HFF-Myc (cell line): ENCODE measurements at places on chromosomes 4 and X.
A peak's percentile ranks its signal among the peaks of the same experiment; 100 is the strongest.

DNA sequence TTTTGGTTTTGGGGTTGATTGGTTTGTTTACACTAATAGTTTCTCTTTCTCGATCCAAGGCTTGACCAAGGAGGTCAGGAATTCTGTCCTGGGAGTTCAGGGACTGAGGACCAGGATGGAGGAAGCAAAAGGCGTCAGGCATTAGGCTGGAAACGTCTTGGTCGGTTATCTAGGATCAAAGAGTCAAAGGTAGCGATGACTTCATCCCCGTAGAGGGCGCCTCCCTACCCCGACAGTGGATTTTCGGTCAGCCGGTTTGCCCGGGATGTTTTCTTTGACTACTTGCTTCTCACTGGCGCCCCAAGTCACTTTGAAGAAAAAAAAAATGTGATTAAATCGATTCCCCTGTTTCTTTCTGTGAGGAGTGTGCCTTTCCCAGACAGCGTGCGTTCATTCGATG is 980 bp upstream of the FHDC1 start:
- DNase-seq, result no peak

- no peak for DNase-seq
Measured at GRCh38 chrX:113330416-113330815, 489.8 kb upstream of the AMOT start.

DNA sequence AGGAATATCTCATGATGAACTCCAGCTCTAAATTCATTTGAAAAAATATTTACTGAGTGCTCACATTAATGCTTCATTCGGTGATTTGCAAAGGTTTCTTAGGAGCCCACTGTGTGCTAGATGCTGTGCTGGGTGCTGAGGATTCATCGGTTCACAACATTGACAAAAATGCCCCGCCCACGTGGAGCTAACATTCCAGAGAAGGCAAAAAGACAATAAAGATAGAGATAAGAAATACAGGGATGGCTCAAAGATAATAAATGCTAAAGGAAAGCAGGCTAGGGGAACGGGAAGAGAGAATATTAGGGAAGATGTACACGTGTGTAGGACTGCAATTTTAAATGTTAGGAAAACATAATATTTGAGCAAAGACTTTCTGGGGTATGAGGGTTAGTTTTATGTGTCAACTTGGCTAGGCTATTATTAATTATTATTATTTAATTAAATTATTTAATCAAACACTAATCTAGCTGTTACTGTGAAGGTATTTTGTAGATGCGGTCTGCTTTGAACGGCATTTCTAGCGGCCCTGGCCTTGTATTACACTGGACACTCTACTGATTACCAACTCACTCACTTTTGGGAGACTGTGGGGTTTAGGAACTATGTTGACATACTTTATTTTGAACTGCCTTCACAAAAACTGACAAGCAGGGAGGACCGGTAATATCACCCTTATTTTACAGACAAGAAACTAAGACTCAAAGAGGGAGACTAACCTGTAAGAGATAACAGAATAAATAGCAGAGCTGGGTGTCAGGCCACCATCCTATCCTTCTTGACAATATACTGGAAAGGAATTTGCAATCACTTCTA is 61.9 kb upstream of the IRF2 start:
- DNase-seq, result no peak

DNA sequence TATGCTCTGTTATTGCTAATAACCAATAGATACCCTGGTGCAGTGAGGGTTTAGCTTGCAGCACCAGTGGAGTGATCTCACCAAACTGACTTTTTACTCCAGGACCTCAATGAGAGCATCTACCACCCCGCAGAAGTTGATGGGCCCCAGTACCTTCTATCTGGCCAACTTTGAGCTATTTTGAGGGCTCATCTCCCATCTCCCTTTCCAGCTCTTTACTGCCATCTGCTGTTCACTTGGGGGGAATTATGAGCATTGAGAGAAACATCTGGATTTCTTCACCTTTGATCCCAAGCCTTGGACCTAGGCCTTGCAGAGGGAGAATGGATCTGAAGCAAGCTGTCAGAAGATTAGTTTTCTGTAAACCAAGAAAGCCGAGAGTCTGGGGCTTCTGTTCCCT is 143.6 kb downstream of the TMEM164 start:
- DNase-seq, result peak; percentile 22

DNA sequence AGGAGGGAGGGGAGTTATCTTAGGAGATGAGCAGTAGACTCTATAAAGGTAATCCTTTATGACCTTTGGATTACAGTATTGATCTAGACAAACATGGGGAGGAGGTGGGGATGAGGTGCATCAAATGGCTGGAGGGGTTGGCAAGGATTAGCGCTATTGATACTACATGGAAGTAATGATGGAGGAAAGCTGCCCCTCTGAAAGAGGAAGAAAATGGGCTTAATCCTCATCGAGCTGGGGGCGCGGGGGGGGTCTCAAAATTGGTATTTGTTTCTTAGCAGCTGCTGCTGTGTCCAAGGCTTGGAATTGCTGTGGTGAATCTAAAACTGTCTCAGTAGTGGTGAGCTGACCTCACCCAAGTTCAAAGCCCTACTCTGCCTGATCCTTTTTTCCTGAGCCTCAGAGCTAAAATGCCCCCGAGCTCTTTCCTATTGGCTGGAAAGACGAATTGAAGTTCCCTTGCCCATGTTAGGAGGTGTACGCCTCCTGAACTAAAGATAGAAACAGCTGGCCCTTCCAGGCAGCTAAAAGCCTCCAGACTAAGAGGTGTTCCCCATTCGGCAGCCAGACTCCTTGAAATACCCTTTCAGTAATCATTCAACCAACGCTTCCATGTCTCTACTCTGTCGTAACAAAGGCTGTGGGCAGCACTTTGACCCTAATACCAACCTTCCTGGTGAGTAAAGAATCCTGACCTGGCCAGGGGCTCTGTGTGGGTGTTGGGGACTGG is at the start of gene ITGB1BP2:
Gene ITGB1BP2, plus strand, starts transcription at position 556 of the 730 bp plus-strand sequence. Its CDS starts 57 bp downstream, at position 613.
- no peak for DNase-seq

- no peak for DNase-seq
Measured at GRCh38 chr4:73617256-73617655, 3.0 kb downstream of the RASSF6 start.

DNA sequence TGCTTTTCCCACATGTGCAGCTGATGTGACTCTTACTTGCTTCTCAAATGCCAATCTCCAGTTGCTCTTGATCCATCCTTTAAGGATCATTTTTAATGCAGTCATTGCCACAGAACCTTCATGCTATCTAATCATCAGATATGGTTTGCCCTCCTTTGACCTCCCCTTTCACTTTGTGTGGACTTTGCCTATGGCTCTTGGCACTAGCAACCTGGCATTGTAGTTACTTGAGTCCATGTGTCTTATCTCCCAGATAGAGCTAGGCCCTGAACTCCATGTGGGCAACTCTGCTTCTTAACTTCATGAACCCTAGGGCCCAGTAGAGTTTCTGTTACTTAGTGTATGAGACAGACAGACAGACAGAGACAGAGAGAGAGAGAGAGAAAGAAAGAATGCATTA is 41.6 kb downstream of the MTM1 start:
- DNase-seq, result no peak

- no peak for DNase-seq
Measured at GRCh38 chrX:13939741-13940597, 89.7 kb downstream of the GEMIN8 start.

- DNase-seq, result no peak
Measured at GRCh38 chr4:12286351-12286750, 857.7 kb upstream of the HS3ST1 start.

DNA sequence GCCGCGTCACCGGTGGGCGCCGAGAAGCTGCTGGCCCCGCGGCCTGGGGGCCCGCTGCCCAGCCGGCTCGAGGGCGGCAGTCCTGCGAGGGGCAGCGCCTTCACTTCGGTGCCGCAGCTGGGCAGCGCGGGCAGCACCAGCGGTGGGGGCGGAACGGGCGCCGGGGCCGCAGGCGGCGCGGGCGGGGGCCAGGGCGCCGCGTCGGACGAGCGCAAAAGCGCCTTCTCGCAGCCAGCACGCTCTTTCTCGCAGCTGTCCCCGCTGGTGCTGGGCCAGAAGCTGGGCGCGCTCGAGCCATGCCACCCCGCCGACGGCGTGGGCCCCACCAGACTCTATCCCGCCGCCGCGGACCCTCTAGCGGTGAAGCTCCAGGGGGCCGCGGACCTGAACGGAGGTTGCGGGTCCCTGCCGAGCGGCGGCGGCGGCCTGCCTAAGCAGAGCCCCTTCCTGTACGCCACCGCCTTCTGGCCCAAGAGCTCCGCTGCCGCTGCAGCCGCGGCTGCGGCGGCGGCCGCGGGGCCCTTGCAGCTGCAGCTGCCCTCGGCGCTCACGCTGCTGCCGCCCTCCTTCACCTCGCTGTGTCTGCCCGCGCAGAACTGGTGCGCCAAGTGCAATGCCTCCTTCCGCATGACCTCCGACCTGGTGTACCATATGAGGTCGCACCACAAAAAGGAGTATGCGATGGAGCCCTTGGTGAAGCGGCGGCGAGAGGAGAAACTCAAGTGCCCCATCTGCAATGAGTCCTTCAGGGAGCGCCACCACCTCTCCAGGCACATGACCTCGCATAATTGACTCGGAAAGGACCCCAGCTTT is 5.6 kb downstream of the PRDM8 start:
- no peak for DNase-seq

- no peak for DNase-seq
Measured at GRCh38 chr4:5280828-5281227, 229.5 kb downstream of the STK32B start.

DNA sequence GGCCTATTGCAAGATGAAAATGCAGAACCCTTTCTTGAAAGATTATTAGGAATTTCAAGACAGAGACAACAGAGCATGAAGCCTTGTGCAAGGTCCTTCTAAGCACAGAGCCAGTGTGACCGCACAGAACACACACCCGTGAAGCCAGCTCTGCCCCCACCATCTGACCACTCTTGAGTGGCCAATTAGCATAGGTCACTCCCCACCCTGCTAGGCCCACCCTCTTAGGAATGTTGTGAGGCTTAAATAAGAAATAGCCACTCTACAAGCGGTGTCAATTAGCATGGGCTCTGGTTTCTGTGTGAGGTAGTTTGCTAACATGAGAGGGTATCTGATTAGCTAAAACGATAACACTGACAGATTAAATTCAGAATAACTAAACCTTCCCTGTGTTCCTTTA is 152.9 kb downstream of the PTTG2 start:
- no peak for DNase-seq

DNA sequence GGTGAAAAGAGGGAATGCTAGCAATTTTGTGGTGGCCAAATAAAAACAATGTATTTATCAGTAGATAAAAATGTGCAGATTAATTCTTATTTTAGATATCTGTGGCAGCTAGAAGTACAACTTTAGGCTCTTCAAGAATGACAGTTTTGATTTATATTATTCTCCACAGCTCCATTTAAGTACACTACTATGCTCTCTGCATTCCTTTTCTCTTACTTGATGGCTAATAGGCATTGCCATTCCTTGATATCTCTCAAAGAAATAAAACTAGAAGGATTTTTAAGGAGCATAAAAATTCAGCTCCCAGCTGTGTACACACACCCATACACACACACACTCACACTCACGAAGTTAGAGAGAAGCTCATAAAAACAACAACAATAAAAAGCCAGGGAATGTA is 59.4 kb upstream of the H2AZ1 start:
- DNase-seq, result no peak

DNA sequence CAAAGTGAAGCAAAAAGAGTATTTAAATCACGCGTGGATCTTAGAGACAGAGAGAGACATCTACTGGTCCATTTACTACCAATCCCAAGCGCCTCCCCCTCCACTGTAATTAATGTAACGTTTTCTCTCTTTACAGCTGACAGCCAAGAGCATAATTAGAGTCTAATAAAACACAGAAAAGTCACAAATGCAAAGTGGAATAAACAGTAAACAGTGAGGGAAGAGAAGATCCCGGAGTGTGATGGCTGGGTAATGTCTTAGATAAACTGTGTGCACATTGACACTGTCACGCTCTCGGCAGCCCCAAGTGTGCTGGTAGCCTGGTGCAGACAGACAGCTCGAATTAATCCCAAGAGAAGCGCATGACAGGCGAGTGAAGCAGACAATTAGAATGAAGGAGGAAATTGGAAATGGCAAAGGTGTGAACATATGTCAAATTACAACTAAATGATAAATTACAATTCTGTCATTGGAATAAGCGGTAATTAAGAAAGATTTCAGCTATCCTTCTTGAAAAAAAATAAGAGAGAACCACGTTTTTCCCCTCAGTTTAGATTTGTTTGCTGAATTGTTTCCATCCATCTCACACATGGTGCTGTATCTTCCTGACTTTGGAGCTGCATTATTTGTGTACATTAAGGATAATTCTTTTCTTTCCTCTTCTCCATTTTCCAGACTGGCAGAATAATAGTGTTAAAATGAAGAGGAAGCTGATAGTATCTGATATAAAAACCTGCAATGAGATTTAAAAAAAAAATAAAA is 100.1 kb downstream of the CXXC4 start:
- DNase-seq, result no peak

DNA sequence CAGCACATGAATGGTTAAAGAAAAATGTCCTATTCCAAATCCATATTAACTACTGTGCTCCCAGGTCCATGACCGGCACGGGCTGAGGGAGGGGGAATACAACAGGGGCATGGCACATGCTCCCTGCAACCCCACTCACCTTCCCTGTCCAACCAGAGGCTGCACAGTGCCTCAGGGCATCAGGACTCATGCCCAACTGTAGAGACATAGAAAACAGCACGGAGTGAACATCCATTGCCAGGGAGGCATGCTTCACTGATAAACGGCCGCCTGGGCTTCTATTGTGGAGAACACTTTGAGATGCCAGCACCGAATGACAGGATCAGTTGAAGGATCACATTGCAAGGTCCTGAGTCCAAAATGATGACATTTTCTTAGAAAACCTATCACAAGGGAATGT is 140.6 kb downstream of the STK32B start:
- DNase-seq, result no peak

GRCh38 chr4:39367166-39367565 is 1.0 kb upstream of the RFC1 start:
- no peak for DNase-seq

GRCh38 chr4:1244081-1244977 is 4.6 kb downstream of the CTBP1 start:
- no peak for DNase-seq

DNA sequence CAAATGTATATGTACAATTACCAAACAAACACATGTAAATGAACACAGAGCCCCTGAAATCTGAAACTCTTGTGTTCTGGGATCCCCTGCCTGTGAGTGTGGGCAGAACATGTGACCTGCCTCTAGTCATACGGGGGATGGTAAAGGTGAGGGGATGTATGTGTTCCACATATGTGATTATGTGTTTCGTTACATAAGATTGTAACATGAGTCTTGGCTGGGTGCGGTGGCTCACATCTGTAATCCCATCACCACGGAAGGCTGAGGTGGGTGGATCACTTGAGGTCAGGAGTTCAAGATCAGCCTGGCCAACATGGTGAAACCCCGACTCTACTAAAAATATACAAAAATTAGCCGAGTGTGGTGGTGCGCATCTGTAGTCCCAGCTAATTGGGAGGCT is 37.1 kb upstream of the SLC2A9 start:
- no peak for DNase-seq
